ENCODE measurements at places on chromosomes 4 and X.

- peak; percentile 47 for ATAC-seq
Observed at GRCh38 chrX:65674204-65674893, 6.9 kb downstream of the MSN start.

DNA sequence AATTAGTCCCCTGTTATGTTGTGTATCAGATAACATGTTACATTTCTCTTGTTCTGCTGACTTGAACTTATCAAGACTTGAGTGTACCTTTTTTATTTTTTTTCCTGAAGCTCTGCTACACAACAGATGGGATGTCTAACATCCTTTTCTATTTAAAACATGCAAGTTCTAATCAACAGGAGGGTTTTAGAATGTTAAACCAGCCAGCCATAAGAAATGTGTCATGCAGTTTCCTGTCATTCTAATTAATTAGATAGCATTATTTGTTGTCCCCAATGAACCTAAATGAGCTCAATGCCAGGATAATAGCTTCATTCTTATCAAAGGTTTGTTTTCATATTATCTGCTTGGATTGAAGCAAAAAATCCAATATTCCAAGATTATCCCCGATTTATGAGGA is 958.2 kb downstream of the PCDH7 start:
- ATAC-seq: no peak

DNA sequence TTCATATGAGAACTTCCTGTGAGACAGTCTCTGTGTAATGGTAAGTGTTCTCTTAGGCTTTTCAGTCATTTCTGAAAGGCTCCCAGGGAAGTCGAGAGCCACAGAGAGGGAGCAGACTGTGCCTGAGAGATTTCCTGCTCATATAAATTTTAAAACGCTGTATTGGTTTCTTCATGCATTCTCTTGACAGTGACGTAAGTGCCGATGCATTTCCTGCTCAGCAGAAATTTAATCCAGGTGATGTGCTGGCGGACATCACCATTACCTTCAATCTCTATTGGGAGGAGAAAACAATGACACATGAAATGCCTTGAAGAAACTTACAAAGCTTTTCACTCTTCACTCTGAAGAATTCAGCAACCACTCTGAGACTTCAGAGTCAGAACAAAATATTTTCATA is 383.6 kb downstream of the BMPR1B start:
- no peak for ATAC-seq

DNA sequence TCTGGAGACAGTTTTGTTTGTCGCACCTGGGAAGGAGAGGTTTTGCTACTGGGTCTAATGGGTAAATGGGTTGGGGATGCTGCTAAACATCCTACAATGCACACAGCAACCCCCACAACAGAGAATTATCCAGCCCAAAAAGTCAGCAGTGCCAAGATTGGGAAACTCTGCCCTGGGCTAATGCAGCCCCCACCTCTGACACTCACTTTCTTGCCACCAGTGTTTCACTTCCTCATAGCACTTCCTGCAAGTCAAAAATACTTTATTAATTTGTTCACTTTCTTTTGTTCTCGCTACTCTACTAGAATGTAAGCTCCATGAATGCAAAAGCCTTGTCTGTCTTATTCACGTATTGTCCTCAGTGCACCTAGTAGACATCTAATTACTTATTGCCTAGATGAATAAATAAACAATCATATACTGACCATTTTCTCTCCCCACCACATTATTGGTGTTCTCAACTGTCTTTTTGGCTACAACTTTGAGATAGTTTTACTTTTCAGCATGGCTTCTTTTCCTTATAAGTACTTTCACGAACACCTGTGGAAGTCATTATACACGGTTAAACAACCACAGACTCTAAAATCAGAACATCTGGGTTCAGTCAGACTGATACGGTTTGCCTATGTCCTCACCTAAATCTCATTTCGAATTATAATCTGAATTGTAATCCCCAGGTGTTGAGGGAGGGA is 82.0 kb upstream of the PITX2 start:
- peak; percentile 61 for ATAC-seq

DNA sequence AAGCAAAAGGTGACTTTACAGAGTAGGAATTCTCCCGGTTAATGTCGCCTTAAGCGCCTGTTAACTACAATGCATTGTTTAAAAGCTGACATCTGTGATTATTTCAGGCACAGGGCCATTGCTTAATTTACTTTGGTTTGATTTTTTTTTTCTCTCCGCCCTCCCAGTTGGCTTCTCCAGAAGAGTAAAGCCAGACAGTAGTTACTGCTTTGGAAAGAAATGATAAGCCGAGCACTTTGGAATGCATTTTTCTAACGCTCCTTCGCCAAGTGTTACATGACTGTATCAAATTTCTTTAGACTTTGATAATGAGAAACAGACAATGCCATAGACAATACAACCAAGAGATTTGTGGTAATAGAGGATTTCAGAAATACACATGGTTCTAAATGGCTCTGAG is 383.0 kb upstream of the TENM3 start:
- ATAC-seq: no peak

- no peak for ATAC-seq
Observed at GRCh38 chr4:26268246-26268645, 52.6 kb upstream of the RBPJ start.

DNA sequence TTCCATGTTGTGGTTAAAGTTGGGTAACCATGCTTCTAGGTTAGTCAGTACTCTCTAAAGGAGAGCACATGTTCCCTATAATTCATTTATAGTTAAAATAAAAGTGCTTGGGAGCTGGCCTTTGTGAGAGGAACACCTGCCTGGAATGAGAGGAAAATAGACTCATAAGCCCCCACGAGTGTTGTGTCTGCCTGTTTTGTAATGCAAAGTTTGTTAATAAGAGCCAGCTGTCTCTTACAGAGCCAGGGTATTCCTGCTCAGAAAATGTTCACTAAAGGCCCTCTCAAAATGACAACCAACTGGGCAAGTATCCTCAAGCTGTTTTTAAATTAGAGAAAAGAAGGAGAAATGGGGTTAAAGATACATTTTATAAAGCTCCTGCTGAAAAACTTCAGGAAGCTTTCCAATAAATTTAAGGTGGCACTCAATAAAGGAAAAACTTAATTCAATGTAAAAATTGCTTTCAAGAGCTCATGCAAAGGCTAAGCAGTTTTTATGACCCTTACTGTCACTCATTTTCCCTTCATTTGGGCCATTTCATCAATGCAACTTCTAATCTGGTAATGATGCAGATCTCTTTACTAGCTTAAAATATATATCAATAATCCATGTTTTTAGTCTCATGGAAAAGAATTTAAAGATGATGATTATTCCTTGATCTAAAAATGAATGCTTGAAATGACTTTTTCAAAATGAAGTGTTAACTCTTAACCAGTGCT is 793.6 kb downstream of the STPG2 start:
- ATAC-seq: no peak

DNA sequence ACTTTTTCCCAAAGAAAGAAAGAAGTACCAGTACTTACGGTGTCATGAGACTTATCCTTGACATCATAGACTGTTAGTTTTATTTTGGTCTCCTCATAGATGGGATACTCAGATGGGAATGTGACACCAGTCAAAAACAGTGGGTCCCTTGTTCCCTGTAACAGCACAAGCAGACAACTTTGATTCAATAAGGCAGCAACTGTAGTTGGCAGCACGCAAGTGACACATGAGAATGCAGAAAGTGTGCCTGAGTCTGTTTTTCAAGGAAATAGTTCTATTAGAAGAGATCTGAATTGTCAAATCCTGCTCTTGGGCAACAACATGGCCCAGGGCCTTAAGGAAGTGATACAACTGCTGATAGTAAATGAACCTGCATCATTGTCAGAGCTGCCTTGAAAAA is 443.2 kb downstream of the INPP4B start:
- ATAC-seq: no peak

DNA sequence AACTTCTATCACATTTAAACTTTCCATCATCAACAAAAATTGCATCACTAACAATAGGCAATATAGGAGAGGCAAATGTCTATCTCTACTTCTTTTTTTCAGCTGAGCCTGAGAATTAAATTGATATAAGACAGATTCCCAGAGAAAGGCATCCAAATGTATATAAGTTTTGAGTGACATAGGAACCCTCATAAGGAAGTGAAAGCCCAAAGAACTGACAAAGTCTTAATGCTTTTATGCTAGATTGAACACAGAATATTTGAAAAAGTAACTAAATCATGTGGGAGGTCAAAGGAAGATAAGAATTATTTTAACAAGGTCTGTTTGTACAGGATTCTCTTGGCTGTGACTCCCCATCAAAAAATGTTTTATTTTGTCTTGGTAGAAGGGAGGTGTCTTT is 714.9 kb downstream of the GRXCR1 start:
- no peak for ATAC-seq

DNA sequence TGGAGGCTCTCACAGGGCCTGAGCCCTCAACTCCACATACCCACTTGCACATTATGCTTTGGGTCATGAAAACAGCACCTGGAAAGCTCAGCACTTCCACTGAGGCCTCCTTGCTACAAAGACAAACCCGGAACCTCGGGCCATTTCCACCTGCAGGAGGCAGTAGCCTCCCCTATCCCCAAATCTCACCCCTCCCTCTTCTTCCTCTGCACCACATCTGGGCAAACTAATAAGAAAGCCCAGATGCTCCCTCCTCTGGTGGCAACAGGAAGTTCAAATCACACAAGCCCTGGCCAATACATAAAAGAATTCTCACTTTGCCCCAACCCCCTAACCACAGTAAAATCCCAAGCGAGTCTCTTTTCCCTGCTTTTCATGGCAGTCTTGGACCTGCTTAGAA is 136.4 kb downstream of the MAPK10 start:
- no peak for ATAC-seq

- no peak for ATAC-seq
Observed at GRCh38 chrX:109187473-109188168, 294.3 kb downstream of the GUCY2F start.
